ENCODE measurements at places on chromosomes 16 and 17.

- DNase-seq: no peak
Observed at GRCh38 chr17:17605729-17606088, 14.2 kb upstream of the PEMT start.

- DNase-seq: no peak
Observed at GRCh38 chr17:3418222-3418621, 7.1 kb downstream of the OR3A3 start.

DNA sequence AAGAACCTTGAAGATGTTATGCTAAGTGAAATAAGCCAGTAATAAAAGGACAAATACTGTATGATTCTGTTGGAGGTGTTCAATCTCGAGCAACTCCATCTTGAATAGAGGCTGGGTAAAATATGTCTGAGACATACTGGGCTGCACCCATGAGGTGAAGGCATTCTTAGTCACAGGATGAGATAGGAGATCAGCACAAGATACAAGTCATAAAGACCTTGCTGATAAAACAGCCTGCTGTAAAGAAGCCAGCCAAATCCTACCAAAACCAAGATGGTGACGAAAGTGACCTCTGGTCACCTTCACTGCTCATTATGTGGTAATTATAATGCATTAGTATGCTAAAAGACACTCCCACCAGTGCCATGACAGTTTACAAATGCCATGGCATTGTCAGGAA, 98.1 kb downstream of the RGS9 start:
- DNase-seq: no peak

DNA sequence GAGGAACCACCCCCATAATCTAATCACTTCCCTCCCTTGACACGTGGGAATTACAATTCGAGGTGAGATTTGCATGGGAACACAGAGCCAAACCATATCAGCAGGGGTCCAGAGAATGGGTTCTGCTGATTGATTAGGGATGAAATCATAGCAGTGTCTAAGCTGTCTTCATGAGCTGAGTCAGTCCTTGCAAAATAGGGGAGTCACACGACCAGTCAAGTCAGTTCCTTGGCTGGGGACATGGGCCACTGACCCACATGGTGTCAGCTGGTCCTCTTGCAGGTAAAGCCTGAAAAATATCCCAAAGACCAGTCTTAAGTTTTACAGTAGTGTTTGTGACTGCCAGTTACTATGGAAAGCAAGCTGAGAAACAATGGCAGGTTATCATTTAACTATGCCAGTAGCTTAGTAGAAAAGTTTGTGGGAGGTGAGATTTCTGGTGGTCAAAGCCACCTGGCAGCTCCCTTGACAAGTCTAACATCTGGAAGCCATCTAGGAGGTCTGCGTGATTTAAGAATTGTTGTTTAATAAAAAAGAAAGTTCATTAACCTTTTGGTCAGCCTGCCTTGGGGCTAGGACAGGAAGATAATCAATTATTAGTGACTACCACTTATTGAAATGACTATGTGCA, 15.7 kb upstream of the ATF7IP2 start:
- no peak for DNase-seq

- DNase-seq: no peak
Observed at GRCh38 chr17:27407916-27408864, 48.1 kb upstream of the KSR1 start.

- no peak for DNase-seq
Observed at GRCh38 chr17:76753061-76753961, 15.4 kb downstream of the MFSD11 start.

GRCh38 chr17:50056217-50056960, 479 bp downstream of the ITGA3 start:
- DNase-seq: peak; percentile 65

GRCh38 chr17:81103379-81103778, 61.9 kb upstream of the PVALEF start:
- no peak for DNase-seq

DNA sequence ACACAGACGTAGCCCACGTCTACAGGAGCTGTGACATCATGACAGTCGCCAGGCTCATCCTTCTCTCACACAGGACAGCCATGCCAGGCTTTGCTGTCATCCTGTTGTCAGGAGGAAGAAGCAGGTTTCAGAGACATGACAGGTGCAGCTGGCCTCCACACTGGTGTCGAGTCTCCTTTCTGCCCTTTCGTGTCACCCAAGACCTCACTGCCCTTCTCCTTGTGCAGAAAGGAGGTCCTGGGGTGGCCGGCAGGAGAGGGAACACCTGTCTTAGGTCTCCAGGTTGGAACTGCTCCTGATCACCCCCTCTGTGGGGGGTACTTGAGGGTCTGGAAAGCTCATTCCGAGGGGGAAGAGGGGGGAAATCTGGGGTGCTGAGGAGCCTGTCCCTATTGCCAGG, 41.6 kb upstream of the IRF8 start:
- no peak for DNase-seq

Measured in KBM-7 (cell line).